ENCODE measurements at places on chromosomes 1 and 21. TPM values are rescaled to one million over a fixed set of nuclear protein-coding genes. Genes with fewer than 3 reads are reported as not detected.
A peak's percentile ranks its signal among the peaks of the same experiment; 100 is the strongest.

DNA sequence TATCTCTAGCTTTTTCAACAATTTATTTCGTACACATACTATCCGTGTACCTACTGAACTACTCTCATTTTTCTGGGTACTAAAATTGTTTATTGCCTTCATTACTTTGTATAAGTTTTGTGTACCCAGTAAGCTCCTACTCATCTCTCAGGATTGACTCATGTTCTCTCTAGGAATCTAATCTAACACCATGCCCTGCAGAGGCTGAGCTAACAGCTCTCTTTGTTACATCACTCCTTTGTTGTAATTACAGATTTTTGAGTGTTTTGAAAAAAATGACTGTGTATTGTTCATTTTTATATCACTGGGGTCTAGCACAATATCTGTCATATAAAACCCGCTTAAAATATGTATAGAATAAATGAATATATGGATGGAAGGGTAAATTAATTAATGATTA, 167.1 kb downstream of the ATP6V1G3 start:
- no peaks in the 10 kb centered on the region for H3K27me3 ChIP-seq
- no peaks in the 10 kb centered on the region for H3K4me1 ChIP-seq
- no peaks in the 10 kb centered on the region for H3K36me3 ChIP-seq

Gene DYNLT5
- 0.36 TPM for total RNA-seq

Gene CNIH3
- 9.2 TPM for total RNA-seq

- DNase-seq: no peak
- peaks cover 4% of the 10 kb centered on the region for H3K27me3 ChIP-seq
- no peak overlapping the region for H3K4me3 ChIP-seq
- peaks cover 31% of the 10 kb centered on the region for H3K4me1 ChIP-seq
- H3K36me3 ChIP-seq: no peaks in the 10 kb centered on the region
- peak overlapping the region; percentile 61 for H3K27ac ChIP-seq
Observed at GRCh38 chr1:84774669-84775534, 84.6 kb upstream of the SSX2IP start.

Gene TSSK3
- total RNA-seq: 6.6 TPM

DNA sequence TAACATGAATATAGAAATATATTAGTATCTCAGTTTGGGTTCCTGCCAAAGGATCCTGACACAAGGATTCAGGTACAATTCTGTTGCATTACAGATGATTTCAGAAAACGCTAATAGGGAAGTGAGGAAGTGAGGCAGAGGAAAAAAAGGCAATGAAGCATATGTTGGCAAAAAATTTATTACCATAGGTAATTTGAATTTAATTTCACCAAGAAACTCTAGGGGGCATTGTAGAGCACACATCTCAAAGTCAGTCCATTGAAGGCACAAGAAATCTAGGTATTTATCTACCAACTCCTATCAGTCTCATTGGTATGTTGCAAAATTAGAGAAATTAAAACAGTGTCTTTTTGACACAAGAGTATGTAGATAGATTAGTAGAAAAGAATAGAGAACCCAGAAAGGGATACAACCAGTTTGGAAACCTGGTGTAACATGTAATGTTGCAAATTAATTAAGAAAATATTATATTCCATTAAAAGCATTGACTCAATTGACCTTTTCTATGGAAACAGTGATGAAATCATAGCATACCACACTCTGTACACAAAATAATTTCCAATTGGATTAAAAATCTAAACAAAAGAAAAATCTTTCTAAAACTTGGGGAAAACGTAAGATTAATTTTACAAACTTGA, 104.9 kb upstream of the SNX7 start:
- no peaks in the 10 kb centered on the region for H3K27me3 ChIP-seq
- no peaks in the 10 kb centered on the region for H3K36me3 ChIP-seq
- no peak overlapping the region for H3K27ac ChIP-seq
- H3K4me3 ChIP-seq: no peak overlapping the region
- no peak for DNase-seq

Gene FCRL4
- total RNA-seq: not detected

GRCh38 chr1:115116512-115116911, 27.2 kb upstream of the TSPAN2 start:
- DNase-seq: no peak
- no peak overlapping the region for H3K27ac ChIP-seq
- H3K4me1 ChIP-seq: peaks cover 35% of the 10 kb centered on the region
- no peaks in the 10 kb centered on the region for H3K36me3 ChIP-seq
- H3K27me3 ChIP-seq: no peaks in the 10 kb centered on the region

DNA sequence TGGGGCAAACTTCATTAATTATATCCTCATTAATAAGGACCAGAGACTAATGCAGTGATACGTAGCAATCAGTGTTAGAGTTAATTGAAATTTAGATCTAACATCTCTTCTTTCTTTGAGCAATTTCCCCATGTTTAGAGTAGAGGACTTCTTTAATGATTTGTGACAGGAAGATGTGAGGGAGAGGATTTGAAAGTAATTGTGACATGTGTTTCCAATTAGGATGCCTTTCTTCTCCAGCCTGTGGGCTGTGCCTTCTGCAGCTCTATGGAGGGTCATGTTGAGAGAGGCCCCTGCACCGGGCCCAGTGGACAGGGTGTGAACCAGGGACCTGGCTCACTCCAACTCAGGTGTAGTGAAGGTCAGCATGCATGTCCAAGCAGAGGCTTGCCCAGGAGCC, 103.0 kb downstream of the GREM2 start:
- no peaks in the 10 kb centered on the region for H3K36me3 ChIP-seq
- H3K4me3 ChIP-seq: no peak overlapping the region
- no peak overlapping the region for H3K27ac ChIP-seq
- DNase-seq: no peak
- peaks cover 11% of the 10 kb centered on the region for H3K27me3 ChIP-seq
